ENCODE measurements at places on chromosomes 16 and 17.
A peak's percentile ranks its signal among the peaks of the same experiment; 100 is the strongest.

GRCh38 chr16:87829988-87830672 is 39.2 kb downstream of the SLC7A5 start:
- DNase-seq: no peak

DNA sequence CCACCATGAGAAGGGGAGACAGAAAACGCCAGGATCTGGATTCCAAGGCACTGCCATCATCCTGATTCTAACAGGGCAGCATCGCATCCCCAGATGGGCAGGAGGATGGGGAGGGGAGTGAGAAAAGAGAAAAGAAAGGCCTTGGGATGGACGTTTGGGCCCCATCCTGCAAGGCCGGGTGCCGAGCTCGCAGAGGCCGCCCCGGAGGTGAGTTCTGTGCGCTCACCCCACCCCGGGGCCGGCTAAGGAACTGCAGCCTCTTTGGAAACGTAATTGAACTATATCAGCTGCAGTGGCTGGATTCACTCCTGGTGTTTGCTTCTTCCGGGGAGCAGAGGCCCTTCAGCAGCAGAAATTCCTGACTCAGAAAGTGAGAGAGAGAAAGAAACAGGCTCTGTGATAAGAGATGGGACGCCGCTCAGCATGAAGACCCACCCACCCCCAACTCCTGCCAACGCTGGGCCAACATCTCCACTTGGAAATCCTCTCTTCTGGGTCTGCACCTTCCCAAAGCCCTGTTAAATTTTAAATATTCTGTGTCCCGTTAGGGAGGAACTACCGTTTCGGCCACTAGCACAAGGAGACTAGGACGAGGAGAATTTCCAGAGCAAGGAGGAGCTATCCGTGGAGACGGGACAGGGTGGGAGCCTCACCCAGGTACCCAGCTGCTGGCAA is 8.5 kb upstream of the SSTR2 start:
- peak; percentile 87 for DNase-seq

- peak; percentile 58 for DNase-seq
Observed at GRCh38 chr17:4635823-4636375, 5.6 kb downstream of the ALOX15 start.

- peak; percentile 40 for DNase-seq
Observed at GRCh38 chr17:81863123-81863675, 2.9 kb upstream of the P4HB start.

- DNase-seq: peak; percentile 41
Observed at GRCh38 chr17:9676084-9676483, 30.8 kb downstream of the USP43 start.

DNA sequence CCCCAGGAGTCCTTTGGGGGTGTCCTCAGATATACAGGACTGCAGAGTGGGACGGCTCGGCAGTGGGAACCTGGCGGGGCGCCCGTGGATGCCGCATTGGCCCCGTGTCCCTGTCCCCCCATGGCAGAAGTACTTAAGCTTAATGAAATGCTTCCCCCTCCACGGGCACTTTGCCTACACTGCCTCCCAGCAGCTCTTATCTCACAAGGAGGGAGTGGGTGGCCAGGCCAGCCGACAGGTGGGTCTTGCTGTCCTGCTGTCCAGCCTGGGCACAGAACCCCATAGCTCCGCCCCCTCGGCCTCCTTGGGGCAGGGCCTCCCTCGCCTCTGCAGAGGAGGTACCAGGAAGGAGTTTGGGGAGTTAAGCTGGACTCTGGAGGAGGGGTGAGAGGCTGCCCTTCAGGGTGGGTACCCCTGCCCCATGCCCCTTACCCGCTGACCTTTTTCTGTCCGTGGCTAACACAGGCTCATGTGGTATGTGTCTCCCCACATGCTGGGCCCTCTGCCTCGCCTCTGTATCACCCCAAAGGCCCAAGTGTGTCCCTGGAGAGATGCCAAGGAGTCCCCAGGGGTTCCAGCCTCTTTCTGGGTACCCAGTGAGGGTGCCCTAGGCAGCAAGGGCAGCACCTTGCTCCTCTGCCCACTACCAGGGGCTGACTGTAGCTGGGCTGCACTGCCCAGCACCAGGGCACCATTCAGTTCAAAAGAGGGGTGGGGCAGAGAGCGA is 8.7 kb downstream of the THRA start:
- DNase-seq: peak; percentile 69

- DNase-seq: no peak
Observed at GRCh38 chr16:73052576-73052975, 4.6 kb upstream of the ZFHX3 start.

DNA sequence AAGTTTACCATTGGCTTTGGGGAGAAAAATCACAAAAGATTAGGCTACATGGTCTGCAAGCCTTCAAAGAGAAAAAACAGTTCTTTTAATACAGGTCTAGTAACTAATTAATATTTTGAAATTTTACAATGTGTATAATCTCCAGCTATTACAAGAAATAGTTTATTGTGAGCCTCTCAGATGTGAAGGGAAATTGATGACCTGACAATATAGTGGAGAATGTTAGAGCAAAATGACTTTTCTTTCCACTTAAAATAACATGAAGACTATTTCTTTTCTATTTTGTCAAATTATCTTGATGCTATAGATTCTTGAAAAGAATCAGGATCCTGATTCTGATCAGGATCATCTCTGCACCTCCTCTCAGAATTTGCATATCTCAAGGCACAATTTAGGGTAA is 362.3 kb downstream of the PMP22 start:
- DNase-seq: no peak

DNA sequence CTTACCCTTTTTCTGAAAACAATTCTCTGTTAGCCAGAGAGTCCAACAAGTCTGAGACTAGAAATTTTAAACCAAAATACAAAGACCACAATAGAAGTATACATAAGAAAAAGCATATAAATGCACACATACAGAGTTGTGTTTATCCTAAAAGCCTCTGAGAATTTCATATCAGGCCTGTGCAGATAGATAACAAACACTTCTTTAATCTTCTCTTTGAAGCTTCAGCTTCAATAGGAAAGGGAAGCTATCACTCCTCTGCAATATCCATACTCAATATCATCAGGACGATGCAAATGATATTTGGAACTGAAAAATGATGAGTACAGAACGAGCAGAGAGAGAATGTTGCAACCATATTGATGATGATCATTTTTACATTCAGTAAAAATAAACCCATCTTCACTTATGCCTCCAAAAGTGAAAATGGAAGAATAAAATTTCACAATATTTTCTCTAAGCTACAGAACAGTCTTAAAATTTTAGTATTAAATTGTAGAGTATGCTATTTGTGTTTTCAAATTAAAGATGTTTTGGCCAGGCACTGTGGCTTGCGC is 61.6 kb downstream of the SKAP1 start:
- peak; percentile 39 for DNase-seq

- DNase-seq: no peak
Observed at GRCh38 chr16:57760357-57761160, 25.0 kb downstream of the KATNB1 start.

DNA sequence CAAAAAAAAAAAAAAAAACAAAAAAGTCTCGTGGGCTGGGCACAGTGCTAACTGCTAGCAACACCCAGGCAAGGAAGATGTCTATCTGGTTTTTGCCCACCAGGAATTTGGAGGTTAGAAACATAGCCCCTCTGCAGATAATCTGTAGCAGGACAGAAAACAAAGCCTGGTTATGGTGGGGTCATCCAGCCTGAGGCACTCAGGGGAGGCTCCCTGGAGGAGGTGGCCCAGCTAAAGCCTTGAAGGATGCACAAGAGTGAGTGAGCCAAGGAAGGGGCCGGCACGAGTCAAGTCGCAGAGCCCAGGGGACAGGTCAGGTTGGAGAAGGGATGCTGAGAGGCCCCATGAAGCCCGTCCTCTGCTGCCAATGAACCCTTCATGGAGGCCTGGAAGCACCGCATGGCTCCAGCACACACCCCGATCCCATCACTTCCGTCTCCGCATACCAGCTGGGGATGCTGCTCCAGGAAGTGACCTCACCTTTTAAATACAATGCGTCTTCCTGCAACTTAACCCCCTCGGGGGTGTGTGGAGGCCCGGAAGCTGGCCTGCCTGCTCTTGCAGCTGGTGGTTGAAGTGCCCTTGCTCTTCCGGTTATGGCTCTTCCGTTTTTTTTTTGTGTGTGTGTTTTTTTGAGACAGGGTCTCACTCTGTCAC is 86.5 kb downstream of the ENGASE start:
- DNase-seq: peak; percentile 68

DNA sequence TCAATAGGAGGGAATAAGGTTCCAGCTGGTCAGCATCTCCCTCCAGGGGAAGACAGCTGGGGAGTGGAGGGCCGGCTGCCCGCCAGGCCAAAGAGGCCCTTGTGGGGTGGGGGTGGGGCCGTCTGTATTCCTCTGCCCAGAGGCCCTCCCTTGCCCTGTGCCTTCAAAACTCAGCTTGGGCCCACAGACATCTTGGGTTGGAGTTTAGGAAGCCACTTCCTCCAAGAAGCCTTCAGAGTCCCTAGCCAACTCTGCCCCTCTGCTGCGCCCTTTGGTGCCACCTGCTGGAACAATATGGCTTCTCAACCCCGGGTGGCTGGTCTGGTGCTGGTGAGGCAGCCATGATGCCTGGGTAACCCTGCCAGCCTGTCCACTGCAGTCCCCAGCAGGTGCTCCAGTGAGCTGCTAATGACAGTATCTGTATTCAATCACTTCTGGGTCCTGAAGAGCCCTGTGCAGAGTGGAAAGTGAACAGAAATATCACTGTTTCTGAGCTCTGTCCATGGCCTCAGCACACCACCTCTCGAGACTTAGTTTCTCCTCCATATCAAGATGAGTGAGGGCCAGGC is 16.7 kb downstream of the HSD11B2 start:
- peak; percentile 87 for DNase-seq

- DNase-seq: peak; percentile 1
Observed at GRCh38 chr17:56247816-56248215, 94.5 kb downstream of the ANKFN1 start.

DNA sequence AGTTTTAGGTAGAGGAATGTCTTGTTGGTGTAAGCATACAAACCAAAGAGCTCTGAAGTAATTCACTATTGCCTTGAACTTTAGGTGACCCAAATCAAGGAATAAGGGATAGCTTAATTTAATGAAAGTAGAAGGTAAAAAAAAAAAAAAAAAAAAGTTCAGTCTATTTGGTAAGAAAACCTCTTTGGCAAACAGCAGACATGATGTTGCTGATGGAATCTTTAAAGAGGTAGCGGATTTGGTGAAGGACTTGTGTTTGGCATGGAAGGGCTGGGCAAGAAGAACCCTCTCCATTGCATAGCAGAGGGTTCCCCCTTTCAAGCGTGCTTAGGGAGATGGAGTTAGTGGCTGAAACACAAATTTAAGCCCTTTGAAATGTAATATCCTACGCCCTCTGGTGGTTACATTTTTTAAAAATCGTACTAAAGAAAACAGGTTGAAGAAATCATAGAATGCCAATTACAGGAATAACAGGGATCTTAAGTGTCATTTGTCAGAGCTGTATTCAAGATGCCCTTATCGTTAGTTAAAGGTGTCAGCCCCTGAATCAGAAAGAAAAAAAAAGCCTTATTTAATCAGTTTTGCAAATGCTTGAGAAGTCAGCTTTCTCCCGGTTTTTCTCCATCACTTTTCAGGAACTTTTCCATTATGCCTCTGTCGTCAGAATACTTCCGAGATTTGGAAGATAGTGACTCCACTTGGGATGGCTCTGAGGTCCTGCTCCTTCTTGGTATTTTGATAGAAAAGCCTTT is 383.1 kb downstream of the KCNJ2 start:
- DNase-seq: peak; percentile 78

GRCh38 chr17:43978078-43978477 is 24.3 kb upstream of the PYY start:
- DNase-seq: no peak

- DNase-seq: no peak
Observed at GRCh38 chr16:58056580-58056979, 31.0 kb downstream of the MMP15 start.

DNA sequence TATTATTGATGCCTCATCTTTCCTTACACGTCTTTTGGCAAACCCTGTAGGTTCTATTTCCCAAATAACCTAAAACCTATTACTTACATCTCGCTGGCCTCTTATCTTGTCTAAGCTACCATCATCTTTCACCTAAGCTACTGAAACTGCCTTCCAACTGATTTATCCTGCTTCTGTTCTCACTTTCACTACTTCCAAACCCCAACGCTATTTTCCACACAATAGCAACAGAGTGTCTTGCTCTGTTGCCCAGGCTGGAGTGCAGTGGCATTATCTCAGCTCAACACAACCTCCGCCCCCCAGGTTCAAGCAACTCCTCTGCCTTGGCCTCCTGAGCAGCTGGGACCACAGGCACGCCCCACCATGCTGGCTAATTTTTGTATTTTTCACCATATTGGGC is 52.8 kb upstream of the INTS2 start:
- DNase-seq: no peak

DNA sequence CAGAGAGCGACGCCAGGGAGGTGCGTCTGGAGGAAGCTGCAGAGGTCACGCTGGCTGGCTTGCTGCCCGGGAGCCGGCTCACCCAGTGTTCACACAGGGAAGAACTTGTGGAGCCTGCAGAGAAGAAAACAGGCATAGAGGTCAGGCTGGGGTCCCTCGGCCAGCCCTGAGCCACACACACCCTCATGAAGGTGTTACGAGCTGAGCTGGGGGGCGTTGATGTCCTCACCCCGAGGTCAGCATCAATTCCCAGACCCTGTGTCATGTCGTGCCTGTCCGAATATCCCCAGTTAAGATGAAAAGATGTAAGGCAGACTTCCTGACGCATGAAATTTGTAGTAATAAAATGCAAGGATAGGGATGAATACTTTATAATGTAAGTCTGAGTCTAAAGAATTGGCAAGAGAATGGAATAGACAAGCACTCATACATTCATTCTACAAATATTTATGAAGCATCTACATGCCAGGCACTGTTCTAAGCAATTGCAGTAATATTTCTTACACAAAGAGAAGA is 77.1 kb downstream of the USP31 start:
- DNase-seq: no peak

GRCh38 chr17:19713901-19714361 is 2.5 kb downstream of the SLC47A2 start:
- no peak for DNase-seq

- DNase-seq: no peak
Observed at GRCh38 chr17:79249929-79250521, 175.4 kb downstream of the ENGASE start.

- no peak for DNase-seq
Observed at GRCh38 chr17:71709946-71710345, 410.9 kb upstream of the SOX9 start.

DNA sequence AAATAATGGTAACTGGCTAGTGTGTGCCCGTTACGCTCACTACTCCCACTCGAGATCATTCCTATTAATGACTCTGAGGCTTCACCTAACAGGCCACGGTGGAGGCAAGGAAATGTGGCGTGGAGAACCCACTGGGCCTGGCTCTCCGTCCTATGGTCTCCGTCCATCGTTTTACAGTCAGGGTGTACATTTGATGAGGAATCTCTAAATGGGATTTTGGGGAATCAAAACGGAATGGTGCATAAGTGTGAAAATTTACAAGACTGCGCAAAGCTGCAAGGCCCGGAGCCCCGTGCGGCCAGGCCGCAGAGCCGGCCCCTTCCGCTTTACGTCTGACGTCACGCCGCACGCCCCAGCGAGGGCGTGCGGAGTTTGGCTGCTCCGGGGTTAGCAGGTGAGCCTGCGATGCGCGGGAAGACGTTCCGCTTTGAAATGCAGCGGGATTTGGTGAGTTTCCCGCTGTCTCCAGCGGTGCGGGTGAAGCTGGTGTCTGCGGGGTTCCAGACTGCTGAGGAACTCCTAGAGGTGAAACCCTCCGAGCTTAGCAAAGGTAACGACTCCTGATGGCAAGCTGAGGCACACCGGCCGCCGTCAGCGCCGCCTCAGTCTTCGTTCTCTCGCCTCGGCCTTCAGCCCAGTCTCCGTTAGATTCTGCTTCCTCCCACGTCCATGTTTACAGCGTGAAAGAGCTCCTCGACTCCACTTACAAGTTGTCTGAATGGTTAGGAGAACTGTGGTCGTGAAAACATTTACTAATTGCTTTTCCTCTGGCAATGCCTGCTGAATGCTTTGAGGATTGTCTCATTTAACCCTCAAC is at the start of gene RAD51C:
Gene RAD51C (plus strand): TSS at position 364 of the 817 bp plus-strand sequence. CDS start 42 bp downstream, at position 406.
- DNase-seq: peak; percentile 95
